ENCODE measurements at places on chromosomes 2 and 18.

GRCh38 chr2:126826491-126826890 lies 72.2 kb upstream of the TEX51 start:
- no peak for DNase-seq

GRCh38 chr2:138502255-138503086 lies 901 bp downstream of the SPOPL start:
- peak; percentile 14 for DNase-seq

DNA sequence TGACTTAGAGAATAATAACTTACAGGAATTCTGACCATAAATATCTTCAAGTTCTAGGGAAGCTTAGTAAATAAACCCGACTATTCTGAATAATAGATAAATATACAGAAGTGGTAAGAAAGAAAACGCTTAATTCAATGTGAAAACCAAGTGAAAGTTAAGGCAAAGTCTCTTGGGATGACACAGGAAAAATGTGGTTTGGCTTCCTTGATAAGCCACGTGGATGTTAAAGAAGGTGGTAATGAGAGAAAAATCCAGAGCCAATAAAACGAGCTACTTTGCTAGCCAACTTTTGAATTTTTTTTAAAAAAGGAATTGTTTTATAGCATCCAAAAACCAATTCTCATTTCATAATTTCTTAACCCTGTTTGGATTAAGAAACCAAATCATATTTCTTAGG lies 166.2 kb upstream of the VRK2 start:
- no peak for DNase-seq

DNA sequence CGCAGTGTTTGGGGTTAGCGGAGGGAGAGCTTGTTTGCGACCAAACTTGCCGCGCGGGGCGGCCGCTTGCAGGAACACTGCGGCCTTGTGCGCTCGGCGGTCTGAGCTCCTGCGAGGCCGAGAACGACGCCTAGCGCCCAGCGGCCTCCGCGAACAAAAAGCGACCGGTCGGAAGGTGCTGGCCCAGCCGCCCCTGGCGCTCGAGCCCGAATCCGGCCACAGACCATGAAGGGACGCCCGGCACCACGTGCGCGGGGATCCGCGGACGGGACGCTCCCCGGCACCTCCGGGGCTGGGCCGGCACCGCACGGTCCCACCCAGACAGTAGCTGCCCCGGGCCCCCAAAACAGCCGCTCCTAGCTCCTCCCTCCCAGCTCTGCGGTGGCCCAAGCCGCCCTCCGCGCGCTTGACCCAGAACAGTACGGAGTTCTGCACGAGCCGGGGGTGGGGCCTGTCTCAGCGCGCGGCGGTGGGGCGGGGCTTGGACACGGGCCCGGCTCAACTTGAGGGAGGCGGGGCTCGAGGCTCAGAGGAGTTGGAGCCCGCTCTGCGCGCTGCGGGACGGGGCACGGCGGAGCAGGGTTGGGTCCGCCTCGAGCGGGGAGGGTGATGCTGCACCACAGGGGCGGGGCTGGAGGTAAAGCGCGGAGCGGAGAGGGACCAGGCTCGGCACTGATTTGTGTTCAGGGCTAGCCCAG lies 664 bp upstream of the IMPA2 start:
- peak; percentile 94 for DNase-seq

DNA sequence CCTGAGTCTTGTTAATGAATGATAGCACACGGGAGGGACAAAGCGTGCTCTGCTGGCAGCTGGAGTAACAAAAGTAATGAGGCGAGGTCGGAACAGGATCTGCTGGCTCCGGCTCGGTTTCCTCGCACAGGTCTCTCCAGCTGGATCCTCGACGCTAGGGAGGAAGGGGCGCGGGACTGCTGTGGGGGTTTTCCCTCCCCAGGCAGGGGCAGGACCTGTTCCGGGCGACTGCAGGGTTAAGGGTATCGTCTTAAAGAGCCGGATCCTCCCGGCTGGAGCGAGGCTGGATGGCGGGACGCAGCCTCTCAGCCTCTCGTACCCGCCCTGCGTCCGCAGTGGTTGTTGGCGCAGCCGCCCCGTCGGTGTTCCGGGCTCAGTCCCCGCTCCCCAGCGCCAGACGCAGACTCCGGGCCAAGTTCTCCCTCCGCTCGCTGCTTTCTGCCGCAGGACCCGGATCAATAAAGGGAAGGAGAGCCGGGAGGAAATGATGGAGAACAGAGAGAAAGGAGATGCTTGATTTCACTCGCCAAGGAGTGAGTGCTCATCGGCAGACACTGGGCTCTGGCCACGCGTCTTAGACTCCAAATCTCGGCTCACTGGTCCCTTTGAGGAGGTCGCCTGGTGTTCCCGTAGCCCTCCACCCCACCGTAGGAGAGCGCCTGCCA lies 1.1 kb upstream of the LIPG start:
- DNase-seq: peak; percentile 54

DNA sequence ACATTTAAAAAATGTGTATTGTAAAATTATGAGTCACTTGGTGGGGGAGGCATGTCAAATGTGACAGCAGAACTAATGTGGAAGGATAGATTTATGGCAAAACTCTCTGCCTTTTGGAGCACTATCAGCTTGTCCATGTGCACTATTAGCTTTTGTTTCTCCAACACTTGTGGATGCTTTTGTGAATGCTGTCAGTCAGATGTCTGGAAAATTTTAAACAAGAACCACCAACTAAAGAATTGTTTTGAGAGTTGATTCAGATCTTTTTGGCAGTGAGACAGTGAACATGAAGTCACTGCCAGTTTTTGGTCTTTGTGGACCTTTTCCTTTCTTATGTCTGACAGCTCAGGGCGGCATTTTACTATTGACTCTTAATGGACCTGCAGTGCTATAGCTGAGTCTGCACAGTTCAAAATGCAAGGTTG lies 72.4 kb downstream of the KIAA1328 start:
- DNase-seq: no peak

DNA sequence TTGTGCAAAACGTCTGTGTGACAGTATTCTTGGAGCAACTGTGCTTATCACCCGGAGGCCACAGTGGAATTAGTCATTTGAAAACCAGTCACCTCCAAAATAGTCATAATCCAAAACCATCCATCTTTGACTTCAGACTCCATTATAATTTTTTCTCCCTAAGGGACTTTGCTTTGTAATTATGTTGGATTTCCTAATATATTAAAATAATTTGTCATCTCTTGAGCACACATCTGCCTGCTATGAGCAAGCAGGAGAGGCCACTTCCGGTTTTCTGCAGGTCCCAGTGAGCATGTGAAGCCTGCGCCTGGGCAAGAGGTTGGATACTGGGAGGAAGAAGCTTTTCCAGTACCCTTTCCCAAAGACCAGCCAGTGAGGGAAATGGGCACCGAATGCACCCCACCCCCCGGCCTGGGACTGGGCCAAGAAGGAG lies 57.7 kb downstream of the ODC1 start:
- DNase-seq: no peak

GRCh38 chr2:233007739-233008138 lies 5.3 kb downstream of the NGEF start:
- DNase-seq: no peak

DNA sequence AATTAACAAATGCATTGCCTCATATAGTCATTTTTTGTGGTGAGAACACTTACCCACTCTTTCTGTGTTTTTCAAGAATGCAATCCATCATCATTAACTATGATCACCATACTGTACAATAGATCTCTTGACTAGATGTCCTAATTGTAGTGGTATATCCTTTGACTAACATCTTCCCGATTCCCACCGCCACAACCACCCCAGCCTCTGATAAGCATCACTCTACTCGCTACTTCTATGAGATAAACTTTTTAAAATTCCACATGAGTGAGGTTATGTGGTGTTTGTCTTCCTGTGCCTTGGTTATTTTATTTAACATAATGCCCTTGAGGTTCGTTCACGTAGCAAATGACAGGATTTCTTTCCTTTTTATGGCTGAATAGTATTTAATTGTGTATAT lies 6.6 kb downstream of the VWA3B start:
- DNase-seq: no peak

GRCh38 chr2:217353591-217353990 lies 493.7 kb upstream of the TNP1 start:
- DNase-seq: no peak

DNA sequence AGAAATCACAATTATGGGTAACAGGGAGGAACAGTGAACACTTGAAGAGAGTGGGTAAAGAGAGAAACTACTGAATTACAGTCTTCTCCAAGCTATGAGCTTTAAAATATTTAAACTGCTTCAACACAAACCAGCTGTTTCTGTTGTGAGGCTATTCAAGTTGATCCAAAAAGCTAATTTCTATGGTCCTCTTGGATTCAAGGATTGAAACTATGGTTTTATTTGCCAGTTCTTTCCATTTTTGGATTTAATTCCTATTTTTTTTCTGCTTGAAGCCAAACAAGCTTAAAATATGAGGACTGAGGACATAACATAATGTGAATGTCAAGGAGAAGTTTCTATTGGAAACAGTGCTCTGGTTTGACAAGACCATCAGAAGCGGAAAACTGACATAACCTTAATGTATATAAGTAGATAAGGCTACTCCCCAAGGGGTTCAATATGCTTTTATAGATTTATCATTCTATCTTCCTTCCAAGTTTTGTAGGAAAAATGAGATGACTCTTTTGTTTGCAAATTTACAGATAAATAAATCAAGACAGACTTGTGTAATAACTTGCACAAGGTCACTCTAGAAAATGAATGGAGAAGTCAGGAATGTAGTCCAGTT lies 60.7 kb upstream of the AQP4 start:
- no peak for DNase-seq

GRCh38 chr2:120741571-120742561 lies 6.2 kb downstream of the GLI2 start:
- DNase-seq: no peak

DNA sequence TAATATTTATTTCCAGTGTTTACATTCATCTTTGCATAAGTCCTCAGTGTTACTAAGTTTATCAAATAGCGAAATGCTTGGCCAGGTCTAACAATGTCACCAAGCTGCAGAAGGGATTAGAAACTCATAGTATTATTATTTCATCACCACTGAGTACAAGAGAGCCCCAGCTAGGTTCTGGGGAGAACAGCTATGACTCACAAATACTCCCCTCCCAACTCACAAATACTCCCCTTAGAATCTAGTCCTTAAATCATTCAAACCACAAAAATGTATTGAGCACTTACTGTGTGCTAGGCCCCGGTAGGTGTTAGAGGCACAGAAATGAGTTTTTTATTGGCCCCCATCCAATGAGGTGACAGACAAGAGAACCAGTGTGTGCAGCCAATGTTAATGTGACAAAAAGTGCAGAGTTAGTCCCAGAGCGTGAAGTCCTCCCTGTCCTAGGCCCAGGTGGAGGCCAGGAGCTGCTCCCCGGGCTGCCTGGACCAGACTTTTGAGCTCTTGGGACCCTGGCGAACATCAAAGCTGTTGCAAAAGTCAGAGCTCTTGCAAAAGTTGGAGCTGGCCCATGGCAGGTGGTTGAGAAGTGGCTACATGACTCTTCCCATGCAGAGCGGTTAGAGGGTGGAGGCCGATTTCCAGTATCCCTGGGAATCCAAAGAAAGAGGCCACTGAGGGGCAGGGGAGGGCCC lies 9.8 kb downstream of the STEAP3 start:
- no peak for DNase-seq

GRCh38 chr2:11790228-11790627 lies 43.8 kb downstream of the LPIN1 start:
- DNase-seq: no peak

- no peak for DNase-seq
These were observed 145.0 kb downstream of the HDAC4 start for GRCh38 chr2:239255628-239256349.

GRCh38 chr2:160575368-160575767 lies 81.8 kb upstream of the RBMS1 start:
- DNase-seq: no peak

- DNase-seq: no peak
These were observed 26.9 kb downstream of the CENPA start for GRCh38 chr2:26812731-26813130.

DNA sequence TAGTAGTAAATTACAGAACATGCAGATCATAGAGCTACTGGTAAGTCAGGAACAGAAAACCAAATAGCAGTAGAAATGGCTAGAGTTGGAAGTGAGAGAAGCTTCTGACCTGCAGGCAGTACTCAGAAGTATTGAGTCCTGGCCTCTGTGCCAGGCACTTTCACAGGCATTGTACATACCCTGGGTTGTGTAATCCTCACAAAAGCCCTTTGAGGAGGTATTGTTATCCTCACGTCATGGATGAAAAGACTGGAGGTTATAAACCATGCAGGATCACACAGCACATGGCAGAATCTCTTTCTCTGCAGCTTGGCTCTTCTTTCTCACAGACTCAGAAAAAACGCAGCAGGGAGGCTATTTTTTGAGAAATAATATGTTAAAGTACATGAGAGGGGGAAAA lies 789.3 kb upstream of the FAM98A start:
- DNase-seq: no peak

DNA sequence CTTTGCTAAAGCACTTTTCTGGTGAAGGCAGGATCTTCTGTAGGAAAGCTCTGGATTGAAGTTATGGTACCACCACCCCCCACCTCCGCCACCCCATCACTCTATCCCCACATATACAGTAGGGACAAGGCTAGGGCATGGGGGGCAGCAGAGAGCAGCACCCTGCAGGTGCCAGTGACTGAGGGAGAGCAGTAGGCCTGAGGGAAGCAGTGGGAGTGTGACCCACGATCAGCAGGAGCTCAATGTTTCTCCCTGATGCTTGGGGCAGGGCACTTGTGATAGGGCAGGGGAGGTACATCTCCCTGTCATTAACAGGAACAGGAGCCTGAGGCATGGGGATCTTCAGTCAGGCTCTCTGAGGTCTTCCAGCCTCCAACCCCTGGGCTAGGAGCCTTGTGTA lies 121.6 kb downstream of the ZFP36L2 start:
- DNase-seq: no peak

DNA sequence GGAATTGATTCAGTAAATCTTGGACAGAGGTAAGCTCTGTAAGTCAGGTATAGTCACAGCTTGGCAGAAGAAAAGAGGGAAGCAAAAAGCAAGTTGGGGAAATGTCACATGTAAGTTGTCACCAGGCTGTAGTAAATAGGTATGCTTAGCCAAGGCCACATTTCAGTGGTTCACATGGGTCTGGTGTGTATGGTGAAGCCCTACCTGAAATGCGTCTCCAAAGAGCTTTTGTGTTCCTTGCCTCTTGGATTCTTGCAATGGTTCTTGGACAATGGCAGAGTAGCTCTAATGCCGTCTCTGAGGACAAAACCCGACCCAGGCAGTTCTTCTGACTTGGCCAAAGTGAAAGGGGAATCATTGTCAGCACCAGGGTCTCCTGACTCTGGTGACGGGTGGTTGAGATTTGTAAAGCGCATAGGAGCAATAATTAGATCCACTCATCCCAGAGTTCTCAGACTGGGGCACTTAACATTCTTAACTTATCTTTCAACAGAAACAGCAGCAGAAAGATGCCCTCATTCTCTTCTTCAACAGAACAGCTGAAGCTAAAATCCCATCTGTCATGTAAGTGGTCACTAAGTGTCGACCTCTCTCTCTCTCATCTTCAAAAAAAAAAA lies 34.4 kb upstream of the RPL37A start:
- no peak for DNase-seq

GRCh38 chr2:168517816-168518215 lies 61.7 kb downstream of the CERS6 start:
- no peak for DNase-seq

- DNase-seq: no peak
These were observed 83.9 kb upstream of the EML6 start for GRCh38 chr2:54639609-54640008.

Measured in hindlimb muscle (tissue), 1 donor.